ENCODE measurements at places on chromosomes 2 and 18.

- no peak for DNase-seq
Observed at GRCh38 chr18:76484749-76485387, 10.2 kb downstream of the ZNF516 start.

- no peak for DNase-seq
Observed at GRCh38 chr2:23235736-23236135, 149.2 kb upstream of the KLHL29 start.

GRCh38 chr2:162317861-162318327 is 590 bp downstream of the IFIH1 start:
- DNase-seq = peak; percentile 48

DNA sequence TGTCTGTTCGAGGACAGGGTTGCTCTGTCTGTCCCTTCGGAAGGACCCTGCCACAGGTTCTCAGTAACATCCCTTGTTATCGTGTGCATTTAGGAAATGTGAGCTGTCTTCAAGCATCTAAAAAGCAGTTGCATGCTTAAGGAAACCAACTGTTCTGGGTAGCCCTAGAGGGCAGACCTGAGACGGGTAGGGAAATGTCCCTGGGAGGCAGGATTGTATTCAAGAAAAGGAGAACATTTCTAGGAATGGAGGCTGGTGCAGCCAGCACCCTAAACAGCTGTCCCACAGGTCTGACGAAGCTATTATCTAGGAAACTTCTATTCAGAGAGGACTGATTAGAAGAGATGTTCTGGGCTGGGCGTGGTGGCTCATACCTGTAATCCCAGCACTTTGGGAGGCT is 414.2 kb downstream of the NBAS start:
- DNase-seq = no peak

DNA sequence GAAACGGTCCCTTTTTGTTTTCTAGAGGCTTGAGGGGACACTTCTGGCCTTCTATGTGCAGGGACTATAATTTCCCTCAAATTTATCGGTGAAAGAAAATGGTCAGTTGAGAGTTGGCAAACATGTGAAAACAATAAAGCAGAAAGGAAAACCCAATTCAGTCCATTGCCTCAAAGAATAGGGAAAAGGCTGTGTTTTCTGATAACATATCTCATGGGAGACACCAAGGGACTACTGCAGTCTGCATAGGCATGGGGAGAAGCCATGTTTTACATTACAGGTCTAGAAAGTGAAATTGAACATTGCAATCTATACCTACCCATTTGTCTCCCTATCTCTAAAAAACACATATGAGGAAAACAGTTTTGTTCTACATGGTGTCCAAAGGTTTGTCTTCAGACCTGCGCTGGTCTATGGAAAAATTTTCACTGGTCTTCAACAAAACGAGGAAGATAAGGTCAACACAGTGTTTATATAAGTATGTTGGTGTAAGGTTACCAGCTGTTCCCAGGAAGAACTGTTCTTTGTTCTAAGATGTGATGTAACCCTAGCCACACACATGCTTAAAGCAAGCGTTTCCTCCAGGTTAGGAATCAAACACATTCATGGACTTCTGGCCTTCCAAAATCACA is 179.7 kb downstream of the MREG start:
- DNase-seq = no peak

GRCh38 chr18:13241893-13242175 is 23.3 kb downstream of the LDLRAD4 start:
- DNase-seq = no peak

DNA sequence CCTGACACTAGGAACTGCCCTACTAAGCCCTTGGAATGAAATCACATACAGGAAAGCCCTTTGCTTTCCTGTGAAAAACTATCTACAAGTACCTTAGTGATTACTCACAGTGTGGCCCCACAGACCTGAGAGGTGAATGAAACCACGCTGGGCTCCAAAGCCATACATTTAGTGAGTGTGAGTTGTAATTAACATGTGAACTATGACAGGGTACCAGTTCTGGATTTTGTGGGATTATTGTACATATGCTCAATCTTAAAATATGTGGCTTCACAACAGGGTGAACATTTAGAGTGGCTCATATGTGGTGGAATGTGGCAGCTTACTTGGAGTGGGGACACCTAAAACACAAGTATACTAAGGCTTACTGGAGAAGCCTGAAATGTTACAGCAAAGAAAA is 12.3 kb downstream of the KCTD1 start:
- DNase-seq = no peak

DNA sequence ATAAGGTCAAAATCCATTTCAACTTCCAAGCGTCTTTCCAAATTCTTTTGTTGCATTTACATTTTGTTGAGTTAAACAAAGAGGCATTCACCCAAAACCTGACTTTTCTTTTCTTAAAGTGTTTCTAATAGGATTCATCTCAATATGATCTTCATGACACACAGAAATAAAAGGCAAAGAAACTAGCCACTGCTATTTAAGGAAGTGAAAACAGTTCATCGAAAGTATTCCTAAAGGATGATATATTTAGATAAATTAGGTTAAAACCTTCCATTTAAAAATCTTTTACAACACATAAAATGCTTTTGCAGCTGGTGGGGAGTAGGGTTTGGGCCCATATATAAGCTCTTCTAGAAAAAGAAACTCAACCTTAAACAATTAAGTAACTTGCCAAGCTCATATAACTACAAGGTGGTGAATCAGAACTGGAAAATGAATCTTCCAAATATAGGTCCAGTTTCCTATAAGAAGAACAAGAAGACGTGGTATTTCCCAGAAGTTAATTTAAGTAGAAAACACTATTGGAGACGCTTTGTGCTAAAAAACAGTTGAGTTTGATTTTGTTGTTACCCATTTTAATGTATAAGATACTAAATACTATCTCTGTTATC is 336.0 kb upstream of the HNRNPA3 start:
- DNase-seq = no peak

- DNase-seq = no peak
Observed at GRCh38 chr2:233387667-233388528, 33.6 kb downstream of the DGKD start.

DNA sequence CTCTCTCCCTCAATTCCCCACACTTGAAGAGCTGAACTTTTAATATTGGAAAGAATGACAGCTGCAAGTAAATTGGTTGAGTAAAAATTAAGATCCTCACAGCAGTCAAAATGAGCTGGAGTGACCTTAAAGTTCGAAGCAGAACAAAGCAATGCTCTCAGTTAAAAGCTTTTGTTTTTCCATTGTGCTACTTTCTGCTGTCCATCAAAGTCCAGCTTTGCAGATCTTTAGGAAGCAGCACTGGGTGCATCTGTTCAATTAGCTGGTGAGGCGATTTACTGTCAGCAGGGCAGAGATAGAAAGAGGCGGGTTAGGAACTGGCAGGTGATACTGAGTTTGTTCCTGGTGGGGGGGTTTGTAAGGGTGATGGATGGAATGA is 834.8 kb downstream of the CPS1 start:
- DNase-seq = no peak

- no peak for DNase-seq
Observed at GRCh38 chr18:25274926-25275325, 77.0 kb downstream of the ZNF521 start.

GRCh38 chr2:134320930-134321329 is 67.1 kb downstream of the MGAT5 start:
- peak; percentile 75 for DNase-seq

DNA sequence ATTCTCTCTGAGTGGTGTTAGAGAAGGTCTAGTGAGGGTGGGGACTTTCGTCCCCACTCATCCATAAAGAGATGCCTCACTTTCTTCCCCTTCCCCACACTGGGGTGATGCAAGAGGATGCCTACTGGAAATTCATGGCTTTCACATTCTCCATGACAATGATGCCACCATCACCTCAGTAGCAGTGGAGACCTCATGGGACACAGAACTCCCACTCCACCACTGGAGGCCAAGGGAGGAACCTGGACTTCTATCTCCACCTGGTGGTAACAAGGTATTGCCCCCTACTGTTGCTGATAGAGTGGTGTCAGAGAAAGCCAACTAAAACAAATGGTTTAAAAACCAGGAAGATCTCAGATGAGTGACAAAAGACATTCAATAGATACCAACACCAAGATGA is 110.9 kb downstream of the INHBB start:
- DNase-seq = no peak

DNA sequence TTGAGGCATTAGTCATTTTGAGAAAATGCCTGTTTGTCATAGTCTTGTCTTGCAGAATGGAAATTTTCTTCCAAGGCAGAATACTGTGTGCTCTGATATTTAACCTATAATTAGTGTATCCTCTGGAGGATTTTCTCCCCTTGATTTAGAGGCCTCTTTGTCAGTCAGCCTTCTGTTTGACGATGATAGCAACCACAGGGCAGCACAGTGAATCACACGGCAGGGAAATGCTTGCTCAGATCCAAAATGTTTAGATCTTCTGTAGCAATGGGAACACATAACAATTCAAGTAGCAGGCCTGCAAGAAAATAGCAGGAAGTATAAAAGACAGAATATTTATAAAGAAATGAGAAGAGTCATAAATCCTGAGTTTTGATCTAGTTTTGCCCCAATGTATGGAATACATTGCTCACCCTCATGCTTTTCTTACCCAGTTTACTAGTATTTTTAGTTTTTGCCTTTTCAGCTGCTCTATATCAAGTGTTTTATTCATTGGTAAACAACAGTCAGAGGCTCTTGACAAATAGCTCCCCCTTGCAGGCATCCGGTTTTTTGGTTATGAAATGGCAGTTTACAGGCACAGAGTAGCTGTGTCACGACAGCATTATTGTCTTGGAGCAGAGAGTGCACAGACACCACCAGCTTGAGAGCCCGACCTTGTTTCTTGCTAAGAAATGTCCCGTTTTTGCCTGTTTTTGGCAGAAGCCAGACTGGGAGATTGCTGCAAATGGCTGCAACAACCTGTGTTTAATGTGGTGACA is 185.1 kb downstream of the MYO3B start:
- DNase-seq = peak; percentile 56

GRCh38 chr2:176537932-176538331 is 268.7 kb downstream of the MTX2 start:
- DNase-seq = no peak

GRCh38 chr2:222071911-222072310 is 226.9 kb downstream of the PAX3 start:
- DNase-seq = no peak

DNA sequence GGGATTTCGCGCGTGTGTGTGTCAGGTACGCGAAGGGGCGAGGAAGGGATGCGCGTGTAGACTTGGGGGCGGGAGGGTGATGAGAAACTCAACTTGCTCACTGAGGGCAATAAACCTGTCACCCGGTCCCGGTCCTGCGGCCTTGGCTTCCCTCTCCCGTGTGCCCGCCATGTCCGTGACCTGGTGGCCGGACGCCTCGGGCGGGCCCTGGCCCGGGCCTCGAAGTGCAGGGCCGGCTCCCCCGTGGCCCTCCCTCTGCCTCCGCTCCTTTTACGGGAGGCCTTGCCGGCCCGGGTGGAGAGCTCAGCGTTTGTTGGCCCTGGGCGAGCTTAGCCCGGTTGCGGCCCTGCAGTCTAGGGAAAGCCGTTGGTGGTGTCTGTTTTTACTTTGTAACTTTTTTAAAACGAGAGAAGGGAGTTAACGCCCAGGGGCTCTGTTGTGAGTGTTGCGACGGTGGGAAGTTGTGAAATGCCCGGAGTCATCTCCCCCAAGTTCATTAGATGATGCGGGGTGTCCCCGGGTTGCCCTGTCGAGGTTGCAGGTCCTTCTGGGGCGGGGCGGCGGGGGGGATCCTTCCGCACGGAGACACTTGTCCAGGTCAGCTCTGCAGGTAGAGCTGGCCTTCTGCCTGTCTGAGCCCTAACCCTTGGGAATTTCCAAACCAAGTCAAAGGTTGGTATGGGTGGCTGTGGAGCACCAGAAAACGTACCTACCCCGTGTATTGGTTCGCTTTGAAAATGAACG is 883 bp downstream of the SMCHD1 start:
- DNase-seq = peak; percentile 68

GRCh38 chr2:215577356-215577755 is 141.5 kb upstream of the FN1 start:
- DNase-seq = no peak

DNA sequence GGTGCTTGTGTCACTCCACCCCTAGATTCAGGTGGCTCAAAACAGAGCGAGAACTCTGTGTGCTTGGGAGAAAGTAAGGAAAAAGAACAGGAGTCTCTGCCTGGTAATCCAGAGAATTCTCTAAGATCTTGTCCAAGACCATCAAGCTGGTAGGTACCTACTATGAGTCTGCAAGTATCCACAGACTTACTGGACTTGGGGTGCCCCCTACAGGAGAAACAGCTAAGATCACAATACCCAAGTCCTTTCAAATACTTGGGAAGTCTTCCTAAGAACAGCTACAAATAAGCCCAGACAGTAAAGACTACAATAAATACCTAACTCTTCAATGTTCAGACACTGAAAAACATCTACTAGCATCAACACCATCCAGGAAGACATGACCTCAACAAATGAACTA is 1143.6 kb upstream of the ACVR2A start:
- no peak for DNase-seq

GRCh38 chr2:219906114-219907010 is 278.9 kb downstream of the SLC4A3 start:
- DNase-seq = no peak

- DNase-seq = no peak
Observed at GRCh38 chr2:39017334-39017733, 103.5 kb downstream of the SOS1 start.

DNA sequence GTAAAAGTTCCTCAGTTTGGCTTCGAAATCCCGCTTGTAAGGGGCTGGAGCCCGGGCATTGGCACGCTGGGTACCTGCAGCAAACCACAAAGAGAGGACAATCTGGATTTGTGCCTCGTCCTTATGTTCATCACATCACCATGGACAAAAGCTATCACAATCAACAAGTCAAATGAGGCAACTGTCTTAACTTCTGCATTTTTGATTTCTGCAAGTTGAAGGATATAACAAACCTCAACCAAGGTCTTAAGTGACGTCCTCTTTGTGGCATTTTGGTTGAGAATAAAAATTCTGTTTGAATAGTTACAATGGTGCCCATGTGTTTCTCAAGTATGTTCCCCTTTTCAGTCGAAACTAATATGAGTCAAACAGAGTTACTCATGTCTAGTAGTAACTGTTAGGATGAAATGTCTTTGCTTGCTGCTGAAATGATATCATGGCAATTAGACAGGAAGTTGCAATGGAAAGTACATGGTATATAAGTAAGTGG is 70.8 kb upstream of the STK17B start:
- DNase-seq = no peak

DNA sequence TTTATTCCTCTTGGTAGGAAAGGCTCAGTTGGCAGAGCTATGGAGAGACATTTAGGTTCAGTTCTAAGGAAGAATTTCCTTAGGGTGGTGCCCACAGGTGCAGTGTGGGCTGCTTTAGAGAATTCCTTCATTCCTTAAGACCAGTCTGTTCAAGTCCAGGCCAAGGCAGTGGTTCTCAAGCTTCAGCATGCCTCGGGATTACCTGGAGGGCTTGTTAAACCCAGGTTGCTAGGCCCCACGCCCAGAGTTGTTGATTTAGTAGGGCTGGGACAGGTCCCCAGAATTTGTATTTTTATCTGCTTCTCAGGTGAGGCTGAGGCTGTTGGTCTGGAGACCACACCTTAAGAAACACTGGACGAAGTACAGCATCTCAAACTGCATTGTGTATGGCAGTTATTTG is 68.9 kb downstream of the CERS6 start:
- no peak for DNase-seq

DNA sequence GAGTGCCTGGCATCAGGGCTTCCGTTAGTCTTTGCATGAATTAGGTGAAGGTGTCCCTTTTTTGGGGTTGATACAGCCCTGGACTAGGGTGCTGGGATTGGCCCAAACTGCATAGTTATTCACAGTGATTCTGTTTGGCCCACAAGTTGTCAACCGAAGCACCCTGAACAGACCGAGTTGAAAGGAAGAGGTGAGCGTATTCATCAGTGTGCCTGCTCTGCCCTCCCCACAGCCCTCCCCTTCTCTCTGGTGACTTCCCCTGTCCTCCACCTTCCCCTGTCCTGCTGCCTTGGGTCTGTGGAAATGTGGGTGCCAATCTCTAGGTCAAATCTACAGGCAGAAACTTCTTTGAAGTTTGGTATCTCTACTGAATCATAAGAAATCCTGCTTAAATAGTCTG is 330.5 kb downstream of the DYSF start:
- DNase-seq = no peak
